Natural killer cell treated with Interleukin-12 subunit alpha and Interleukin-12 subunit beta and Interleukin-15 and Interleukin-18, amount 100 ng/mL, for 72 hours (primary cell): ENCODE measurements at places on chromosomes 2 and 18.

- no peak for DNase-seq
Measured at GRCh38 chr2:73920577-73921545, 5.8 kb upstream of the DGUOK start.

- no peak for DNase-seq
Measured at GRCh38 chr2:50865235-50865634, 166.7 kb downstream of the NRXN1 start.

- no peak for DNase-seq
Measured at GRCh38 chr18:41436772-41437171, 518.3 kb upstream of the PIK3C3 start.

DNA sequence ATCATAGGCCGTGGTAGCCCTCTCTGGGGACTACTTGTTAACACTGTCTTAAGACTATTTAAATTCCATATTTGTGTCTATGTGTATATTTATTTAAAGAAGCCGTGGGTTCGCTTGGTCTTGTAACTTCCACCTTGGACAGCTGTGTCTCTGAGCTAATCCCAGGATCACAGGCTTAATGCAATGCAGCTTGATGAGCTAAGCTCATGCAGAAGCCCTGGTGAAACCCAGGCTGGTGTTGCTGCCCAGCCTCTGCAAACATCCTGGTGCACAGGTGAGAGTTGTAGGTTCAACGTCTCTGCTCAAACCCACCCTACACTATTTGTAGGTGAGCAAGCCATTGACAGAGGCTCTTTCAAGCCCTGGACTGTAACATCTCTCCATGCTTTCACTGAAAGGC, 211.8 kb downstream of the FAM210A start:
- DNase-seq: no peak

- no peak for DNase-seq
Measured at GRCh38 chr2:128416109-128416785, 97.6 kb upstream of the HS6ST1 start.

DNA sequence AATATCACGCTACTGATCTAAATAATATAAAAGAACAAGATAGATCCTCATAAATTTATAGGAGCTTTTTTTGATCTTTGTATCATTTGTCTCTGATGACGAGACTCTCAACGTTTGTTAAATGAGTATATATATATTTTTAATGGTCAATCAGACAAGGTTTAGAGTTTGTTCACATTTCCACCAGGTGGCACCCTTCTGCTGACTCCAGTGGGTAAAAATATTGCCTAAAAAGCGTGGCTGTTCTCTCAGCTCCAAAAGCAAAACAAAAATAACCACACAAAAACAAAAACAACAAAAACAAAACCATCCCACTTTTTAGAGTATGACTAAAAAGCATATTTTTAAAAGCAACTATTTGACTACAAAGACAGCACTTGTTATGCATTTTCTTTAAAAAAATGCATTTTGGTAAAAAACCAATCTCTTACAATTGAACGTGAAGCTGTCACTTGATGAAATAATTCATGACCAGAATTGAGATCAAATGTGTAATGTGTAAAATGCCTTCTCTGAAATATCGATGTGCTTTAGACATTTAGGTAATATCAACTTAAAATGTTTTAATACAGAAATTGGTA, 723.2 kb downstream of the DPP10 start:
- DNase-seq: no peak

DNA sequence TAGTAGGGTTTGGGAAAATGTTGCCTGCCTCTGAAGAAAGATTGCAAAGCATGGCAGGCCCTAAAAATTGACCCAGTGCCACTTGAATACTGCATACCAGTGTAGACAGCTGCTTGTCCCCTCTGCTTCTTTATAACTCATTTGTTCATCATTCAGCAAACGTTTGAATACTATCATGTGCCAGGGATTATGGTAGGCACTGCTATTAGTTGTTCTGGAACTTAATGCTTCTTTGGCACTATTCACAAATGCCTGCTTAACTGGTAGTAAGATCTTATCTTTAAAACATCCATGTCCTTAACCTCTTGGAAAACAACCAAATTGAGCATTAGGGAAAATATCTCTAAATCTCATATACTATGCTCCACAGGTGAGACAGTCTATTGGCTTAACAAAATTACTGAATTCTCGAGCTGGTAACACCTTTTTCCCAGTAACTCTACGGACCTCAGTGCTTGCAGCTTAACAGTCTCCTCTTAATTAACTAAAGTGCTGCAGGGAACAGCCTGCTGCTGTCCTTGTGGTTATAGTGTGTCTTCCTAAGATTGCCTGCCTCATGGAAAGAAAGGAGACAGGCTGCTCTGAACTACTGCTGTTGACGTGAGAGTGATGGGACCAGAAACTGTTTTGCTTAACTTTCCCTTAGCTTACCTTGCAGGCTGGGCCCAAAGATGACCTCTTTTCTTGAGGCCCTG, 93.2 kb downstream of the MIB1 start:
- no peak for DNase-seq

- DNase-seq: no peak
Measured at GRCh38 chr2:72211777-72212485, 64.3 kb upstream of the CYP26B1 start.
